Fibroblast of upper back skin (primary cell): ENCODE measurements at places on chromosomes 11 and 22.

GRCh38 chr11:125938418-125938817, 7.4 kb upstream of the VSIG10L2 start:
- DNase-seq, result no peak

GRCh38 chr22:20629401-20629800, 122.0 kb downstream of the MED15 start:
- DNase-seq, result no peak

- peak; percentile 60 for DNase-seq
Measured at GRCh38 chr11:114262681-114263512, 33.3 kb upstream of the NNMT start.

GRCh38 chr11:44950625-44951476, at the start of gene TP53I11:
Gene TP53I11, minus strand, starts transcription at chr11:44950883. Its CDS starts 12,548 bp downstream, at chr11:44938335.
- DNase-seq, result peak; percentile 65

- no peak for DNase-seq
Measured at GRCh38 chr11:44568331-44568657, 2.8 kb downstream of the CD82 start.

DNA sequence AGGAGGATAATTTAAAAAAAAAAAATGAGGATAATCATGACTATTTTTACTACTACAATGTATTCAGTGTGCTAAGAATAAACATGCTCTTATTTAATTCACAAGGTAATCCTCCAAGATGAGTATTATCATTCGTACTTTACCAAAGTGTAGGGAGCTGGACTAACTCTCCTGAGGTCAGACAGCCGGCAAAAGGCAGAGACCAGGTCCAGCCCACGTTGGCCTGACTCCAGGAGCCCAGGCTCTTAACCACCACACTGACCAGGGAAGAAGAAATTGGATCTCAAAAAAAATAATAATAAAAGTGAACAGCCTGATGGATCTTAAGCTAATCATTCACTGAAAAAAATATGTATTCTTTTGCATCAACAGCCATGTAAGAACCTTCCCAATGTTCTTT, 25.2 kb downstream of the PLAAT3 start:
- DNase-seq, result no peak

GRCh38 chr11:95149651-95150364, 60.2 kb downstream of the ENDOD1 start:
- DNase-seq, result no peak

DNA sequence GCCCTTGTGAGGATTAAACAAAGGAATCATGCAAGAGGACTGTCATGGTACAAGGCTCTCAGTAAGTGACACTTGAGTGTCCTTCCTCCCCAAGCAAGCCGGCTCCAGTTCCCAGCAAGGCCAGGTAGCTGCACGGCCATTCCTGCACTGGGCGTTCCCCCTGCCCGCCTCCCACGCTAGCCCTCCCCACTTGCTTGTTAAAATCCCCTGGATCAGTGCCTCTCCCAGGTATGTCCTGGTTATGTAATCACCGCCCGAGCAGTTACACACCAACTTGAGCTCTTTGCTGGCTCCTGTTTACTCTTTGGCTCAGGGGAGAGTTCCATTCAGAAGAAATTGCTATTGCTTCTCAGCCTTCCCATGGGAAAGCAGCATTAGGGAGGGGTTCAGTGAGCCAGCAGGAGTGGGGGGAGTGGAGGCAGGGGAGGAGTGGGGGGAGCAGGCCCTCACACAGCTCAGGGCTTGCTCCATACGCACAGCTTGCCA, 19.4 kb upstream of the MYEOV start:
- no peak for DNase-seq

DNA sequence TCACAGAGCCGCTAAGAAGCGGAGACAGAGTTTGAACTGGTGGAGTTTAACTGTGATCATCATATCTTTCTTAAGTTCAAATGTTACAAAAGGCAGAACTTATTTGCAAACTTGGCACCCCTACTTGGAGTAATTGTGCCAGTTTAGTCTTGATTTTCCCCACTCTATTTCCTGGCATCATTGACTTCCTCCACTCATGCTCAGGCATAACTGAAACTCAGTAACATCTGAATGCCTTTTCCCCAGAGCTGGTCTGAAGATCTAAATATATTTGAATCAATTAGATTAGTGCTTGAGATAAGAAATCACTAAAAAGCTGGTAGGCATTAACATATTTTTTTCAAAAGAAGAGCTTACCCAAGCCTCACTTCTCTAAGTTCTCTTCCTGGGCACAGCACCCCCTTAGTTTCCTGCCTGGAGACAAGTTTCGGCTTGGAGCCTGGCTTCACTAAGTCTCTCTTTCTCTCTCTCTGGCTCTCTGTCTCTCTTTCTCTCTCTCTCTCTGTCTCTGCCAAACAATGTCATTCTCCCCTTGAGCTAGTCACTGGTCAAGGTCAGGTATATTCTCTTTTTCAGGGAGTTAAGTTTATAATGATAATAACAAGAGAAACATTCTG, 190.8 kb downstream of the LUZP2 start:
- DNase-seq, result no peak

DNA sequence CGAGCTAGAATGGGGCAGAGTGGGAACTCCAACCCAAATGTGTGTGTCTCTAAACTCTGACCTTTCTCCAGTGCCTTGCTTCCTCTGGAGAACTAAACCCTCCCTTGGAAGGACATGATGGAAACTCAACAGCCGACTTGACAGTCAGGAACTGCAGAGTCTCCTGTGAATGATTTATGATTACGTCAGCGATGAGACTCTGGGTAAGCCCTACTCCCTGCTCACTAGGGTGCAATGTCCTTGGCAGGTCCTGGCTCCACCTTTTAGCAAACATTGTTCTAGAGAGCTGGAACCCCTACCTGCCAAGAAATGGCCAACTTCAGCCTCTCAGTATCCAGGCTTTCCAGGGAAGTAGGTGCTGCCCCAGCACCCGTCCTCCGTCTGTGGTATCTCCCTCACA, 96.1 kb upstream of the CD82 start:
- DNase-seq, result no peak

GRCh38 chr11:65427691-65428577, 5.3 kb downstream of the NEAT1 start:
- peak; percentile 55 for DNase-seq

GRCh38 chr22:26414347-26414746, 14.7 kb upstream of the ASPHD2 start:
- no peak for DNase-seq

- no peak for DNase-seq
Measured at GRCh38 chr11:20489948-20490347, 102.4 kb downstream of the PRMT3 start.

- no peak for DNase-seq
Measured at GRCh38 chr22:49466878-49467595, 360.6 kb downstream of the BRD1 start.

- no peak for DNase-seq
Measured at GRCh38 chr11:110032957-110033570, 60.1 kb upstream of the ZC3H12C start.

DNA sequence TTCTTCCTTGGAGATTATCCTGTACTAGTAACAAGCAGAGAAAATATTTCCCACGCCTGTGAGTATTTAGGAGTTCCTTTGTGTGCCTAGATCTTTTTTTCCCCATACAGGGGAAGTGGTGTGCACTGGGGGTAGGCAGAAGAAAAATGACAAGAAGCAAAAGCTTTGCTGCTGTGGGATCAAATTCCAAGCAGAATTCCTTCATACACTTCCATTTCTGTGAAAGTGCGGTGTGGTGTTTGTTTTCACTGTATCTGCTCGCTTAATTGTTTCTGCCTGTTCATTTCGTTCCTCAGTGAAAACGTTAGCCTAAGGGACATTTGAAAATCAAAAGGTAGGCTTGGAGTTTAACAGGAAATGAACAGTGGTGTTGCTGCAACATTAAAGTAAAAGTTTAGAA, 47.9 kb downstream of the BLID start:
- DNase-seq, result peak; percentile 70

DNA sequence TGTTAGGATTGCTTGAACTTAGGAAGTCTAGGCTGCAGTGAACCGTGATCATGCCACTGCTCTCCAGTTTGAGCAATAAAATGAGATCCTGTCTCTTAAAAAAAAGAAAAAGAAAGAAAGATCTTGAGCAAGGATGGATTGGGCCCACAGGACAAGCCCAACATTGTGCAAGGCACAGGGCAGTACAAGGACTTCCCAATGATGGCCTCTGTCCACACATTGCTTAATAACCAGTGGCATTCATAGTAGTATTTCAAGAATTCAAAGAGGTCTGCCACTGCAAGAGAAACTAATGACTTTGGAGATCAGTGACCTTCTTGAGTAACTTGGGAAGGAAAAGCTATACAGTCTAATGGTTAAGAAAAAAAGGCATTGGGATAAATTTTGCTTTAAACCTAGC, 44.6 kb downstream of the SEZ6L start:
- no peak for DNase-seq

DNA sequence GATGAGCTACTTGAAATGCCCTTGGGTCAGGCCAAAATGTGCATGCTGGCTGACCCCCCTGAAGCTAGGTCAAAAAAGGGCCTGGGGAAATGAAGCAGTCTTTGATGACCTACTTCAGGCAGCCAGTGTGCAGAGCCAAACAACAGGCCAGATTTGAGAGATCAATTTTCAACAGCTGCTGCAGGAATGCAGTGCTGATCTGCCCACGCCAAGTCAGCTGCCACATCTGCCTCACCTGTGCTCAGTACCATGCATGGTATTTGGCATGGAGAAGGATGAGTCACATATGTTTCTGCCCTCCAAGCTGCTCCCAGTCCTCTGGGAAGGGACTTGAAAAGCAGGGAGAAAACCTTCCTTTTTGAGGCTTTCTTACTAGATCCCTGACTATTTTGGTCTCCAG, 35.8 kb downstream of the MTNR1B start:
- DNase-seq, result peak; percentile 21

- DNase-seq, result no peak
Measured at GRCh38 chr11:112748713-112749543, 212.3 kb upstream of the NCAM1 start.

- no peak for DNase-seq
Measured at GRCh38 chr11:72774499-72774898, 19.3 kb downstream of the STARD10 start.

DNA sequence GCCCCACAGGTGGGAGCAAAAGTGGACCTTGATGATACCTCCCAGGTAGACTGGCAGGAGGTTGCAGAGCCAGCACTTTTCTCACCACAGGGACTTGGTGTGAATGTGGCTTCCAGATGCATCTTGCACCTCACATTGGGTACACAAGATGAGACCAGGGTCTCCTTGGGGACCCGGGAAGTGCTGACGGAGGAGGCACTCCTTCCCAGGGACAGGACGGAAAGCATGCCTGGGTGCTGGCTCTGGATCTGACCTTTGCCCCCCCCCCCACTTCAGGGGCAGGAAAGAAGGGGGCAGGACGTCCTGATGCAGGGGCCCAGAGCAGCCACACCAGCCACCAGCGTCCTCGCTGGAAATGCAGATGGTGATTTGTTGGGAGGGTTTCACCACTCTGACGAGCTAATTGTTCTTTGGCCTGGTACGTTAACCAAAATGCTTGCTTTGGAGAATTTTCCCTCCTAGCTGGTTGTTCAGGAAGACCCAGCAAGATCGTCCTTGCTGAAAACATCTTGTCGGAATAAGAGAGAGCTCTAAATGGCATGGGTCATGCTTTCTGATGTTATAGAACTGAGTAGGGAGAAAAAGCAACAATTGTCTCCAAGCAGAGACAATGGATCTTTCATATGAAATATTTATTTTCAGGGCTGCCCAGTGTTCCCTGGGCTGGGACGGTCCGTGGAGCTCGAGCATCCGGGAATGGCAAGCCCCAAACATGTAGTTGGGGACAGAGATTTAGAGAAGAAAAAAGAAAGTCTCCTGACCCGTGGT, 74.4 kb upstream of the PPARA start:
- no peak for DNase-seq

DNA sequence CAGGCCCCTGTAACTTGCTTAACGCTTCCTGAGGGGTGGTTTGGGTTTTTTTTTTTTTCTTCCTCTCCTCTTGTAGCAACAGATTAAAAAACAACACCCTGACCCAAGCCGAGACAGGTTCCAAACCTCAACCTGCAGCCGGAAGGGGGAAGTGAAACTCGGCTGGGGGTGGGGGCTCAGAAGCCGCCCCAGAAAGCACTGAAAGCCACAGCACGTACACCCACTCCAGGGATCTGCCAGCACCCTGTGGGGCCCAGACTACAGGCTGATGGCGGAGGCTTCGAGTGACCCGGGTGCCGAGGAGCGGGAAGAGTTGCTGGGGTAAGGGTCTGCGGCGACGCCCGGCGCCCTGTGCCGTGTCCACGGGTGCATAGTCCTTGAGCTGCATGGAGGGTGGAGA, at the start of gene LSP1:
Gene LSP1, plus strand, starts transcription at position 208 of the 400 bp plus-strand sequence. Its CDS starts 61 bp downstream, at position 269.
- DNase-seq, result no peak

DNA sequence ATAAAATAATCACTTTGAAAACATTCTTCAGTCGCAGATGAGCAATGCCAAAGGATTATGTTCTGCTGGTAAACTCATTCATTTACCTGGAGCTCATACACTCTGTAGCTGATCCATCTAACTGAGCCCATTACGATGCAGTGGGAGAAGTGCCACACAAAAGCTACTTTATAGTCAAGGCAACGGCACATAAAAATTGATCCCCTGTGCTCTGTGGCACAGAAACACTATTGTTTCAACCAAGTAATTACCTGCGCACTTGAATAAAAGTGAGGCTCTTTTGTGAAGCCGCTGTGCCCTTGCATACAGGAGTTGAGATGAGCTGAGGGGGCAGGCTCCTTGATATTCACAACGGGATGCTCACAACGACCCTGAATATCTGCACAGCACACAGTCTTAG, 7.2 kb downstream of the DKK3 start:
- DNase-seq, result no peak

GRCh38 chr22:41480397-41480735, 11.4 kb downstream of the ACO2 start:
- DNase-seq, result peak; percentile 71

- DNase-seq, result peak; percentile 99
Measured at GRCh38 chr11:22491555-22492225, 133.9 kb downstream of the FANCF start.

GRCh38 chr11:62542750-62543567, 3.6 kb downstream of the AHNAK start:
- DNase-seq, result peak; percentile 85

- no peak for DNase-seq
Measured at GRCh38 chr22:23655891-23656475, 23.9 kb upstream of the DRICH1 start.

DNA sequence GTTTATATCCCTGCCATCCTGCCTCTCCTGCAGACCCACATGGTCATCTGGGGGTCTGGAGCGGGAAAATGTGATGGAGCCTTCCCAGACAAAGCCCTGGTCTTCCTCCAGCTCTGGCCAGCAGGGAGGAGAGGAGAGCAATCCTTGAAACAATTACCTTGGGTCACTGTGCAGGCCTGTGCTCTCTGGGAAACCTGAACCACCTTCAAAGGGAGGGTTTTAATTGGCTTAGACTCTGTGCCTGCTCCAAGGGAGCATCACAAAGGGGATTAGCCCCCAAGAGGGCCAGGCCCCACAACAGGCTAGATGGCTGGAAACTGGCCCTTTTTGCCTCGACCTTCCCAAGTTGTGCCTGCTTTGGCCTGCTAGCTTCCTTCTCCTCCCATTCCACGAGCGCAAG, 351.9 kb downstream of the TENM4 start:
- no peak for DNase-seq
